ENCODE measurements at places on chromosomes 6 and 20. TPM values are rescaled to one million over a fixed set of nuclear protein-coding genes. Genes with fewer than 3 reads are reported as not detected.

CHRNA4 gene
- 2.0 TPM for total RNA-seq

LYRM2 gene
- total RNA-seq = 5.8 TPM

ANGPT4 gene
- total RNA-seq = 0.11 TPM

NPBWR2 gene
- not detected for total RNA-seq

TFAP2B gene
- not detected for total RNA-seq

RAET1G gene
- total RNA-seq = not detected

LY86 gene
- not detected for total RNA-seq

KHDRBS2 gene
- 3.7 TPM for total RNA-seq

TTK gene
- total RNA-seq = 97.9 TPM

FOXA2 gene
- total RNA-seq = 19.3 TPM

HLA-DQB2 gene
- total RNA-seq = not detected

BPI gene
- total RNA-seq = not detected

BPIFB2 gene
- total RNA-seq = not detected

FAXC gene
- total RNA-seq = 4.7 TPM

HLA-DRB5 gene
- total RNA-seq = not detected

SLC22A3 gene
- 23.9 TPM for total RNA-seq

VWA7 gene
- 0.44 TPM for total RNA-seq

WFDC11 gene
- total RNA-seq = not detected

ENPP3 gene
- total RNA-seq = not detected

RPRD1B gene
- 12.7 TPM for total RNA-seq

SCUBE3 gene
- total RNA-seq = 0.45 TPM

HLA-DRA gene
- total RNA-seq = 0.33 TPM

ATAT1 gene
- total RNA-seq = 13.1 TPM

SEL1L2 gene
- total RNA-seq = not detected

ANKRD66 gene
- not detected for total RNA-seq

SLC2A10 gene
- 7.4 TPM for total RNA-seq

GFOD1 gene
- total RNA-seq = 4.4 TPM

TP53INP2 gene
- 2.4 TPM for total RNA-seq

NOTCH4 gene
- 0.96 TPM for total RNA-seq

SLC25A27 gene
- total RNA-seq = 0.52 TPM

GSTA2 gene
- not detected for total RNA-seq

IFT52 gene
- total RNA-seq = 27.6 TPM

CABLES2 gene
- 8.3 TPM for total RNA-seq

KCNQ5 gene
- total RNA-seq = 0.18 TPM
